ENCODE measurements at places on chromosomes 5 and 9.

- no peak for DNase-seq
Measured at GRCh38 chr5:111645303-111645838, 111.6 kb downstream of the NREP start.

DNA sequence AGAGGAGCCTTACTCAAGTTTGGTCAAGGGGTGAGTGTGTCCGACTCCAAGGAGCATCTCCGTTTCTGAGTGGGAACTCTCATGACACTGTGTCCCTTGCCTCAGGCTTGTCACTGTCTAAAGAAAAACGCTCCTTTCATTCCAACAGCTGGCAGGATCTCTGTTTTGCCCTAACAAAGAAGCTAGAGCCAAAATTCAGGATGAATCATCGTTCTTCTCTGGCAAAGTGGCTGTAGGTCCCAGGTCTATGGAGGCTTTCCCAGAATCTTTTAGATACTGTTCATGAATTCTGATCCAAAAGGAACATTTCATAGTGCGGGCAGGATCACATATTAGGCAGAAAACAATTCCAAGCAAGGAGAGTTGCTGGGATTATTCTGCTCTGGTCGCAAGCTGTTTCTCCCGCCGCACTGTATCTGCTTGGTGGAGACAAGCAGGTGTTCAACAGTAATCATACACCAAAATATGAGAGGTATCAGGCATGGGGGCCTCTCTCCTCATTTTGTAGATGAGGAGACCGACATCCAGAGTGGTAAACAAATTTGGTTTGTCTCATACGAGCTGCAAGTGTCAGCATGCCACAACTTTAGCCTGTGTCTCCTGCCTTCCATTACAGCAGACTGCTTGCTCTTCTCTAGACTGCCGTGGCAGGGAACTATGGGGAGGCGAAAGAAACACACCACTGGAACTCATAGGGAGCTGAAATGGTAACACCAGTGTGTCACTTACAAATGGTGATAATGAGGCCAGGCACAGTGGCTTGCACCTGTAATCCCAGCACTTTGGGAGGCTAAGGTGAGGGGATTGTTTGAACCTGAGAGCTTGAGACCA, 72.6 kb downstream of the ENTREP1 start:
- DNase-seq, result no peak

DNA sequence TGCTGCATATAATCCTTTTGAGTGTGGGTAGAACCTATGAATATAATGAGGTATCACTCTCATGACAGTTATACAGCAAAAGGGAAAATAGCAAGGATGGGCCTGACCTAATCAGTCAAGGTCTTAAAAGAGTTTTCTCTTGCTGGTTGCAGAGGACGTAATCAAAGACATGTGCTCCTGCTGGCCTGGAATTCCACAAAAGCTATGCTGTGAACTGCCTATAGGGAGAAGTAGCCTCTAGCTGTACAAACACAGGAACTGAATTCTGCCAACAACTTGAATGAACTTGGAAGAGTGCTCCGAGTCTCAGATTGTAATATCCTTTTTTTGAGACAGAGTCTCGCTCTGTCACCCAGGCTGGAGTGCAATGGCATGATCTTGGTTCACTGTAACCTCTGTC, 195.6 kb downstream of the PLK2 start:
- no peak for DNase-seq

- DNase-seq, result peak; percentile 38
Measured at GRCh38 chr5:139294374-139295165, 1.0 kb downstream of the MATR3 start.

- no peak for DNase-seq
Measured at GRCh38 chr5:116772152-116772501, 197.5 kb upstream of the SEMA6A start.

DNA sequence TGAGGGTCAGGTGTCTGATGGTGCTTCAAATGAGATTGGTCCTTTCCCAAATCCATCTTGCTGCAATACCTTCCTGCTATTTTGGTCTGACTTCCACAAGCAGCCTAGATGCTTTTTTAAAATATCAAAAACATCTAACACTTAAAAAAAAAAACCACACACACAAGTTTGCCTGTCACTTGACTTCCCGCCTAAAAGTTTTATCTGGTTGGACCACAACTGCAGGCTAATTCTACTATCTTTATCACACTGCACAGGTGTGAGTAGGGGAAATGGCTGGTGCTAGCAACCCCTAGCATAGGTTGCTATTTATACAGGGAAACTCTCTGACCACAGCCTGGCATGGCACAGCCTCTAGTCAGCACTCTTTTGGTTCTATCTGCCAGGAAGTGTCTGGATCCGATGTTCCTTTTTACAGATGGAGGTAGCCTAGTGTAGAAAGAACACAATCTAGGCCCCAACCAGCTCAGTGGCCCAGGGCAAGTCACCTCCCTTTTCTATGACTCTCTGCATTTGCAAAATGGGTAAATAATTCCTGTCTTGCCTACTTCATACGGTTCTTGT, at the start of gene HEMGN:
HEMGN (minus strand) TSS at position 92 of the 564 bp plus-strand sequence; CDS start at position 56, 36 bp downstream.
- DNase-seq, result no peak

- DNase-seq, result no peak
Measured at GRCh38 chr9:68949271-68950000, 64.5 kb downstream of the PRKACG start.

DNA sequence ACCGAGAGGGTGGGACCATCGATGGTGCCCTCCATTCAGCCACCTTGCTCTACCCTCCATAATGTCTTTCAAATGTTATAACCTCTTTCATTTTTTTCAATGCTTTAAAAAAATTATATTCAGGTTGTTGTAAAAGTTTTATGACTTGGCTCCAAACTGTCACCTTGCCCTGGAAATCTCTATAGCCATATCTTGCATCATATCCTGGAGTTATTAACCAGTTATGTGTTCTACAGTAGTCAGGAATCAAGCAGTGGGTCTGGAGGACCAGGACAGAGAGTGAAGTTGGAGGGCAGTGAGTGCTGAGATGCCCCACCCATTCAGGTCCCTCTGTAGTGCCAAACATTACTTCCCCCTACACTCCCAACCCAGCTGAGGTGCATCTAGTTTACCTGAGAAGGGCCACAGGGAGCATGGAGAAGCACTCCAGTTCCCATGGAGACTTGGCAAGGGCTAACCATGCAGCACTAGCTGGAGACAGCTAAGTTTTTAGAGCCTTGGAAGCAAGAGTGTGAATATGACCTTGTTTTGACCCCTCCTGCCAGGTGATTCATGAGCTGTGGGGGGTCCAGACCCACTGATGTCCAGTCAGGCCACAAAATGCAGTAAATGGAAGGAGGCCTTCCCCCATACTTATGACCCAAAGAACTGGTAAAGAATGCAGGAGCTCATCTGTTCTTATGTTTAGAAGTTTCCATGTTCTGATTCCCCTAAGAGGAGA, 5.5 kb downstream of the IFNA8 start:
- no peak for DNase-seq

GRCh38 chr5:74441616-74442015, 198.9 kb downstream of the ENC1 start:
- no peak for DNase-seq
